ENCODE measurements at places on chromosomes 6 and 20.

DNA sequence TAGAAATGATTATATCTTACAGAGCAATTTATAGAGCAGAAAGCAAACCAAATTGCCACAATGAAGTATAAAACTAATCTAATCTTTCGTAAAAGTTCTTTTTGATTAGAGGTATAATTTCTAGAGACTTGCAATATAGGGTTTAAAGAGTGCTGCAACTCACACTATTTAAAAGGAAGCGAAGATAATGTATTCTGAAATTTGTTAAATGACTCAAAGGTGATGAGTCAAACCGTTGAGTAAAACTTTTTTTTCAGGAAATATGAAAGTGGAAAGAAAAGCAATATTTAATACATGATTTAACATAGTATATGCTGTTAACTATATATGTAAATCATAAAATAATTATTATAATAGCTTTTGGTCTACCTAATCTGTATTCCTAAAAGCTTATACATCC lies 133.6 kb downstream of the SYNE1 start:
- DNase-seq, result no peak

GRCh38 chr20:14775778-14776177 lies 438.4 kb upstream of the FLRT3 start:
- DNase-seq, result peak; percentile 90

- no peak for DNase-seq
These were observed 55.5 kb upstream of the UNC93A start for GRCh38 chr6:167235421-167236238.

DNA sequence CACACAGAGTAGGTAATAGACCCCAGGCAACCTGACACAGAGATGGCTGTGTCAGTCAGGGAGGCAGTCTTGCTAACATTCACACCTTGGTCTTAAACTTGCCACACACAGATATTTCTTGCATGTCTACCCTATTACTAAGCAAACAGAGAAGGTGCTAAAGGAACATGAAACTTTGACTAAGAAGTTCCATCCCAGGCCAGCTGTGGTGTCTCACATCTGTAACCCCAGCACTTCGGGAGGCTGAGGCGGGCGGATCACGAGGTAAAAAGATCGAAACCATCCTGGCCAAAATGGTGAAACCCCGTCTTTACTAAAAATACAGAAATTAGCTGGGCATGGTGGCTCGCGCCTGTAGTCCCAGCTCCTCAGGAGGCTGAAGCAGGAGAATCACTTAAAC lies 222.4 kb upstream of the JARID2 start:
- peak; percentile 3 for DNase-seq

DNA sequence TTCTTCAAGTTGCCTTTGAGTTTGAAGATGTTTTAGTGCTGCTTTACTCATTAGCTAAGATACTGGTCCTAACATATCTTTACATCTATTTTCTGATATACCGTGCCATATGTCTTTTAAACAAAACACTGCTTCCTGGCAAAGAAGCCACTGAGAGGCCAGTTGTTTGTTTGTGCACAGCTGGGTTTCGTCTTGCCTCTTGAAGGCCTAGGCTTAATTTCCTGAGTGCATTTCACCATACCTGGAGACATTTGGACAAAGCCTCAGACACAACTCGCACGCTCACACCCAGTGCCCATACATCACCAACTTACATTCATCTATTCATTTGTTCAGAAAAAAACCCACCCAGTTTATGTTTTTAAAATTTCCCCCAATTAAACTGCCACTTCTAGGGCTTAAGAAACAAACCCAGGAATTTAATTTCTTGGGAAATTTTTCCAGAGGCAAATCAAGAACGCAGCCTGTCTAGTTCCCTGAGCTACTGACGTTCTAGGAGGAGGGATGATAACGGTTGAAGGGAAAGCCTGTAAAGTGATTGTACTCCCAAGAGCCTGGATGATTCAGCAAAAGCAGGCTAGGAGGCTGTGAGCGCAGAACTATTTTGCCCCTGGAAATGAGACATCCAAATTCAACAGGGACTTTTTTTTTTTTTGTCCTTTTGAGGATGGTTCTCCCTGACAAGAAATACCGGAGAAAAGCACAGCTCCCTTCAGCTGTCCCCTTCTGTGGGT lies 77.7 kb downstream of the OLIG3 start:
- DNase-seq, result no peak

GRCh38 chr6:163998496-163998895 lies 584.0 kb downstream of the QKI start:
- no peak for DNase-seq

GRCh38 chr6:133959667-133960368 lies 6.8 kb downstream of the TBPL1 start:
- DNase-seq, result no peak

- no peak for DNase-seq
These were observed 111.8 kb upstream of the FRMD1 start for GRCh38 chr6:168190646-168191443.

DNA sequence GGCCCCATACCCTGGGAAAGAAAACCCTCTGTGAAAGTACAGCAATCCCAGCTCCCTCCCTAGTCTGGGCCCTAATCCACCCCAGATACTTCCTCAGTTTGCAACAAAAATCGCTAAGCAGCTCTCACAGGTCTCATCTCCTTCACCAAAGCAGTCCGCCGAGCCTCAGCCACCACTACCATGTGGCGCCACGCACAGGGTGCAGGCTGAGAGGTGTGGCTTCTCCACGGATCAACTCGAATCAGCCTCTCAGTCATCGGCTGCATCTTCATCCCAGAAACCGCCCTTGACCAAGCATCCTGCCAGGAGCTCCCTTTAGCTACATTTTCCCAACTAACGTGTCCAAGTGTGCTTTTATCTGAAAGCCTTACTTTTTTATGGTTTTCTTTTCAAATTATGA lies 50.7 kb downstream of the ANKRD60 start:
- no peak for DNase-seq

DNA sequence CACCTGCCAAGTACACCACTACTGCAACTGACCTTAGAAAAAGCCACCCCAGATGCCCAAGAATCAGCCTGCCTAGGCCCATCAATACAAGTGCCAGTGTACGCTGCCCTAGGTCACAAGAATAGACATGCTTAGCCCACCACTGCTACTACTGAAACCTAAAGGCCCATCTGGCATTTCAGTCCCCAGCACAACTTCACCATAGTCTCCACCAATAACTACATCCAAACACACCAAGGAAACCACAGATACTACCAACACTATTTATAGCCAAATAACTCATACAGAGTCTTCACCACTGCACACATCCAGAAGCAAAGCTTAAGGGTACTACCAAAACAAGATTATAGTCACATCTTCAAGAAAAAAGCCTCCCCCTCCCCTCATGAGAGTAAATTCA lies 28.2 kb downstream of the TREML4 start:
- no peak for DNase-seq

- DNase-seq, result no peak
These were observed 8.1 kb downstream of the C6orf58 start for GRCh38 chr6:127585123-127585522.

GRCh38 chr6:3535033-3535775 lies 78.4 kb upstream of the SLC22A23 start:
- no peak for DNase-seq

DNA sequence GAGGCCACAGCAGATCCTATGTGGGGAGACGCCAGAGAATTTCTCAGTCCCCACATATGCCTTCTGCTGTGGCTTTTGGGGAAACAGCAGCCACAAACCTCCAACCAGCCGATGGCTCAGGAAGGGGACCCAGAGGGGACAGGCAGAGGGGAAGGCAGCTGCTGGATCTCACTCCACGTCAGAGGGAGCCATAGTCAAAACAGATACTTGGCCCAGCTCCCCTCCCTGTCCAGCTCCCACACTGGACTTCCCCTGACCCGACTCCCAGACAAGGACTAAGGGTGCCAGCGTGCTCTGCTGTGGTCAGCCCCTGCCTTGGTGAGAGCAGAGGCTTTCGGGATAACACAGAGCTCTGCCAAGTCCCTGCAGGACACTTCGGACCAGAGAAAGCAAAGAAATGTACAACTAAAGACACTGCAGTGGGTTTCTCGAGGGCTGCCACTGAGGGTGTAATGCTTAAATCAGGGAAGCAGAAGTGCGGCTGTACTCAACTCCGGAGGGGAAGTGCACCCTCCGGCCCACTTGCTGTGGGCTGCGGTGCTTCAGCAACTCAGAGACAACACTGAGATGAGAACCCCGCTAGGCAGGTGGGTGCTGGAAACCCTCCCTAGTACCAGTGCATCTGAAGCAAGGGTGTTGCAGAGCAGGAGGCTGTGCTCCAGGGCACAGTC lies 47.2 kb downstream of the RRBP1 start:
- no peak for DNase-seq

- DNase-seq, result no peak
These were observed 14.9 kb upstream of the RFPL4B start for GRCh38 chr6:112332274-112332673.

- no peak for DNase-seq
These were observed 2.4 kb upstream of the SYTL3 start for GRCh38 chr6:158647501-158647900.

GRCh38 chr6:44535446-44535845 lies 147.9 kb downstream of the CDC5L start:
- DNase-seq, result no peak

DNA sequence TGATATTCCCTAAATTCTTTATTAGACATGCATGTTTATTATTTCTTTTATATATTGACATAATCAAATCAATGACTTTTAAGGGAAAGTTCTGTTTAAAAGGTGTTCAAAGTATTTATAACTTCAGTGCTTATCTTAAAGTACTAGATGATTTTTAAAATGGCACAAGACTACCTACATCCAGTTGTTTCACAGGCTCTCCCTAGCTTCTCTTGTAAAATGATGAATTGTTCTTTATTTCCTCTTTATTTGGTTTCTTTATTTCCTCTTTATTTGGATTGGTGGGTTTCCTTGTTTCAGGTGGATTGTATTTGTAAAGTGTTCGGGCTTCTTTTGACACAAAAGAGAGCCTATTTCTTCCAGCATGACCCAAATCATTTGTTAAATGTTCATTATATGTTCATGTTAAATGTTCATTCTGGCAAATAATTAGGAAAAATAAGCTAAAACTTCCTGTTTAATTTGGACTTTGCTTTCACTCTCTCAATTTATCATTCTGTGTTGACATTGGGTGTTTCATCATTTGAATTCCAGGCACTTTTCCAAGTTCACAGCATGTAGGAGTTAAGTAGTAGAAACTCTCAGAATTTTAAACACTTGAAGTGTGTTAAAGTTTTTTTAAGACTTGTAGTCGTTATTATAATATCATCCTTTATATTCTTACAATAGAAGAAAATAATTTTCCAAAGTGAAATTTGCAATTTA lies 24.6 kb downstream of the MLIP start:
- no peak for DNase-seq

DNA sequence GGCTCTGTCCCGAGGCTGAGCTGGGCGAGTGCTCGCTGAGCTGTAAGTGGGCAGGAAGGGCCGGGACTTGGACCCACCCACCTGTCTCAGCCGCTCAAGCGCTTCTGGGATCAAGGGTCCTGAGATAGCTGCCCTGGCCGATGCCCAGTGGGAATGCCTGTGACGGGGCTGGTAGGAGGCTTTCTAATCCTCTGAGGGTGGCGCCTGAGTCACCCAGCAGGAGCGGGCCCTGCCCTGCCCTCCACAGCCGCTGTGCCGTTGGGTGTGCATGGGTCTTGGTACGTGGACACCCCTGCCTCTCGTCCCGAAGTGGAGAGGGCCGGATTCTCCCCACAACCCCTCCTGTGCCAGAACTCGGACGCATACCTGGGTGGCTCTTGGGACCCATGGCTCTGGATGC lies 43.1 kb upstream of the GATA5 start:
- no peak for DNase-seq

GRCh38 chr6:38959138-38959537 lies 89.4 kb upstream of the GLP1R start:
- no peak for DNase-seq

DNA sequence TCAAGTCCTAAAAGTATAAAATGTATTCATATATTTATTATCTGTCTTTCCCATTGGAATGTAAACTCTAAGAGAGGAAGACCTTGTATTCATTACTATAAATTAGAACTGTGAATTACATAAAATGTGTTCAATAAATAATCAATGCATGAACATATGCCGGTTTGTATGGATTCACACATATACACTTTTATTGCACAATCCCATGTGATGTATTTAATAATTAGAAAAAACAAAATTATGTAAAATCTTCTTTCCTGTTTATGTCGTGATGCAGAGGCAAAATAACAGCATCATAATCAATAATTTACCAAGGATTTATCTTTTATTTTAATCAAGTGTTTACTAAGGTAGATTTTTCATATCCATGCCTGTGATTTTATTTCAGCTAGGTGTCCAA lies 240.5 kb downstream of the KHDRBS2 start:
- DNase-seq, result no peak

DNA sequence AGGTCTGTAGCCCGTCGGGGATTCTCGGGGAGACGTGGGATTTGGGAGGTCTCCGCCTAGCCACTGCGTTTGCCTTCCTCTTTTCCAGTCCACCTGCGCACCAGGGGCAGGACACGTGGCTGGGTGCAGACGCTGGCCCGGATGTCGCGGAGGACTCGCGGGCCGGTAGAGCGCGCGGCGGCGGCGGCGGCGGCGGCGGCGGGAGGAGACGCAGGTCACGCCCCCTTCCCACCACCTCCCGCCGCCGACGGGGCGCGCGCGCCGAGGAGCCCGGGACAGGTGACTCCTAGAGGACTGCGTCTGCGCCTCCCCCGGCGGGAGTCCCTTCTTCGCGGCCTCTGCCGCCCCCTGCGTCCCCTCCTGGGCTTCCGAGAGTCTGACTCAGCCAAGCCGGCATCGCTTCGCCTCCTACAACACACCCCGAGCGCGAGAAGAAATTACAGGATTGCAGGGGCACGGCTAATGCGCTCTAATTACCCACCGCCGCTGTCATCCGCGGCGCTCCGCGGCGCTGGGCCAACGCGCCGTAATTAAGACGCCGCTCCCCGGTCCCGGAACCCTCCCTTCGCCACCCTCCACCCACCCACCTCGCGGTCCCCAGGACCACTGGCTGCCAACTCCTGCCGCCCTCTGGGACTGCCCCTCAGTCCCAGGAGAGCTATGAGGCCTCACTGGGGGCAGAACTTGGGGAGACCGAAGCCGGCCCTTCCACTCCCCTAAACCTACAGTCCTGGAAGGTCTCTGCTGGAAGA lies 124.5 kb downstream of the MRPL14 start:
- DNase-seq, result no peak

DNA sequence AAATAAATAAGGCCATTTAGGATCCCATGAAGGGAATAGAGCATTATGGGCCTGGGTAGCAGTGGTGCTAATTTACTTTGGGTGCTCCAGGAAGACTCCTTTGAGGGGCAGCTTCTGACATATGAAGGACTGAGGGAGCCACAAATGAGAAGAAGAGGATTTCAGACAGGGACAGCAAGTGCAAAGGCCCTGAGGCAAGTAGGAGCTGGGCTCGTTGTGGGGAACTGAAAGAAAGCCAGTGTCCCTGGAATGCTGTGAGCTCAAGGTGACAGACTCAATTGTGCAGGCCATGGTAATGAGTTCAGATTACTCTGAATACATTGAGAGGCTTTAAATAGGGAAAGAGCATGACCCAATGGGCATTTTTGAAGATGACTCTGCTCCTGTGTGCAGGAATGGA lies 307.6 kb downstream of the TSHZ2 start:
- DNase-seq, result no peak

- DNase-seq, result no peak
These were observed 49.8 kb downstream of the KCTD20 start for GRCh38 chr6:36492621-36493020.
